Cardiac septum (tissue), 1 donor: ENCODE measurements at places on chromosomes 2 and 18. TPM values are rescaled to one million over a fixed set of nuclear protein-coding genes. Genes with fewer than 3 reads are reported as not detected.

Gene XDH
- not detected for total RNA-seq

Gene HNRNPA3
- total RNA-seq, result 95.7 TPM

Gene PAIP2B
- 30.7 TPM for total RNA-seq

Gene ZNF385B
- 6.7 TPM for total RNA-seq

GRCh38 chr2:62116983-62117382, 78.9 kb upstream of the B3GNT2 start:
- DNase-seq, result no peak

DNA sequence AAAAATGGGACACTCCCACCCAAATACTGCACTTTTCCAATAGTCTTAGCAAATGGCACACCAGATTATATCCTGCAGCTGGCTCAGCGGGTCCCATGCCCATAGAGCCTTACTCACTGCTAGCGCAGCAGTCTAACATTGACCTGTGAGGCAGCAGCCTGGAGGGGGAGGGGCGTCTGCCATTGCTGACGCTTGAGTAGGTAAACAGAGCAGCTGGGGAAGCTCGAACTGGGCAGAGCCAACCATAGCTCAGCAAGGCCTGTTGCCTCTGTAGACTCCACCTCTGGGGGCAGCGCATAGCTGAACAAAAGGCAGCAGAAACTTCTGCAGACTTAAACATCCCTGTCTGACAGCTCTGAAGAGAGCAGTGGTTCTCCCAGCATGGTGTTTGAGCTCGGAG, 110.4 kb downstream of the CTIF start:
- peak; percentile 38 for DNase-seq

GRCh38 chr2:197247083-197247482, 63.5 kb downstream of the ANKRD44 start:
- DNase-seq, result no peak

GRCh38 chr2:204634564-204634963, 89.3 kb downstream of the PARD3B start:
- no peak for DNase-seq

- DNase-seq, result no peak
These were observed 19.2 kb downstream of the POU3F3 start for GRCh38 chr2:104872866-104873688.

DNA sequence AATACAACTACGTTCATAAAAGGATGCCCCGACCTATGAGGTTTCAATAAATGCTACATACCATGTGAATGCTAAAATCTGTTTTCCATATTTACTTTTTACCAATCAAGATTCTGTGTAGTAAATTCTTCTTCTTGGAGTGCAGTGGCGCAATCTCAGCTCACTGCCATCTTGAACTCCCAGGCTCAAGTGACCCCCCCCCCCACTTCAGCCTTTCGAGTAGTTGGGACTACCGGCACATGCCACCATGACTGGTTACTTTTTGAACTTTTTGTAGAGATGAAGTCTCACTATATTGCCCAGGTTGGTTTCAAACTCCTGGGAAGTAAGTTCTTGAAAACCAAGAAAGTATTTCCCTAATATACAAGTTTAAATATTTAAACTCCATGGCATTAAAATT, 14.4 kb upstream of the USP34 start:
- DNase-seq, result no peak
